ENCODE measurements at places on chromosomes 7 and 10.

GRCh38 chr7:93890041-93890463 lies 501 bp downstream of the TFPI2 start:
- no peak for DNase-seq

DNA sequence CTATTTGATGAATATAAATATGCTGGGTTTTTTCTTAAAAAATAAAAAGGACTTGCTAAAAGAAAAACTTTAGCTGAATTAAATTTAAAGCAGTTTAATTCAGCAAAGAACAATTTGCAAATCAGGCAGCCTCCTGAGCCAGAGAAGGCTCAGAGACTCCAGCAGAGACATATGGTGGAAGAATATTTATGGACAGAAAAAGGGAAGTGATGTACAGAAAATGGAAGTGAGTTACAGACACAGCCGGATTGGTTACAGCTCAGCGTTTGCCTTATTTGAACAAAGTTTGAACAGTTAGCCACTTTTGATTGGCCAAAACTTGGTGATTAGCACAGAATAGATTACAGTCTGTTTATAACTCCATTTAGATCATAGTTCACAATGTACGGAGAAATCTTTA lies 110.3 kb downstream of the GAD2 start:
- no peak for DNase-seq

DNA sequence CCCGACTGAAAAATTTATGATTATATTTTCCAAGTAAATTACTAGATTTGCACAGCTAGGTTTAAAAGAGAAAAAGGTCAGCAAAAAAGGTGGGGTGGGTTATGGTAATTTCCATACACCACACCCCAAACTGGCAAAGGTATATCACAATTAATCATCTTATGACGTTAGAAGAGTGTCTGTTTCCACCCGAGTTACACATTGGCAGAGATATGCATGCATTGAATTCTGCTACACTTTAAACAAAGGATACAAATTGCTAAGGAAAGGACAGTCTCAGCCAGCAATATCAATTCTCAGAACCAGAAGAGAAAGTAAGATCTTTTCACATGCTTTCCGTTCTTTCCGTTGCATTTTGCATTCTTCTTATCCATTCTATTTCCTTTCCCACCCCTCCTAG lies 843.3 kb downstream of the GATA3 start:
- no peak for DNase-seq

DNA sequence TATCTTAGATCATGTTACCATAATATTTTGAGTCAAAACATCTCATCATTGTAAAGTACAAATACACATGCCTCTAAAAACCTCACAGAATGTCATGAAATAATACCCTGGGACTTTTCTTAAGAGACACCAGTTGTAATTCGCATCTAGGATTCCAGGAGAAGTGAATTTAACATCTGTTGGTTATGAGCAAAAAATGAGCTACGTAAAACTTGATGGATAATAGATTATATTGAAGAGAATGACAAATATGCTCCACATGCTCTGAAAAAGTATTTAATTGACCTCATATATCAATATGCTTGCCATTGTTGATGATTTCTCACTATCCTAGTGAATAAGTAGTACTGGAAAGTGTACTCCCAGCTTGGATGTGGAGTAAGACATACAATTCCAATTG lies 227.0 kb downstream of the BBS9 start:
- DNase-seq: no peak

DNA sequence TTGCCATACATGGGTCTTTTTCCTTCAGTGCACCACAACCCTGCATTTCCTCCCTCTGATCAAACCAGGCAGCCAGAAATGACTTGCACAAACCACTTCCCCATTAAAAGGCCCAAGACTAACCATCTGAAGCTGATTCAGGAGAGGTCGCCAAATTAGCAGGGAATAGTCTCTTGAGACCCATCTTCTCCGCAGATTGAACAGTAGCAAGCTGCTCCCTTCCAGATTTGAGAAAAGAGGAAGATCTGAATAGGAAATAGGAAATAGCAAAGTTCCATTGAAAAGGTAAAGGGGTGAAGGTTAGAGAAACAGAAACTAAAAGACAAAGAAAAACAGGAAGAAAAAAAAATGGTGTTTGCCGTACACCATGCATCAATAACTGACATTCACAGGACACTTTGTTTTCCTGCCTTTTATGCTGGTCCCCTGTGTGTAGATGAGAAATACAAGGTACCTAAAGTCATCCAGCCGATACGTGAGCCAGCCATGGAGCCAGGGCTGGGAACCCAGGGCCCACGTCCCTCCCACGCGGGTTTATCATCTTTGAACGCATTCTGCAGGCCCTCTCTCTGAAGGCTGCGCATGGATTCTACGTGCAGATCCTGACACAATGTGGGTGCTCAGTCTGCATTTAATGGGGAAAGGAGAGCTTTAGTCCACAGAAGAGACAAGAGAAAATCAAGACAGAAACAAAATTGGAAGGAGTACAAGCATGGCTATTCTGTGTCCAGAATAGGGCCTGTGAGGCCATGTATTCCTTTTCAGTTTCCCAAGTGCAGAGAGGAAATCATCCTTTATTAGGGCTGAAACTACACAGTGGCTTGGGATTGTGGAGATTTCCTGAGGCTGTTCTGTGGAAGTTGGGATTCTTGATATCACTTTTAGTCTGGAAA lies 268.4 kb upstream of the NPVF start:
- DNase-seq: no peak

DNA sequence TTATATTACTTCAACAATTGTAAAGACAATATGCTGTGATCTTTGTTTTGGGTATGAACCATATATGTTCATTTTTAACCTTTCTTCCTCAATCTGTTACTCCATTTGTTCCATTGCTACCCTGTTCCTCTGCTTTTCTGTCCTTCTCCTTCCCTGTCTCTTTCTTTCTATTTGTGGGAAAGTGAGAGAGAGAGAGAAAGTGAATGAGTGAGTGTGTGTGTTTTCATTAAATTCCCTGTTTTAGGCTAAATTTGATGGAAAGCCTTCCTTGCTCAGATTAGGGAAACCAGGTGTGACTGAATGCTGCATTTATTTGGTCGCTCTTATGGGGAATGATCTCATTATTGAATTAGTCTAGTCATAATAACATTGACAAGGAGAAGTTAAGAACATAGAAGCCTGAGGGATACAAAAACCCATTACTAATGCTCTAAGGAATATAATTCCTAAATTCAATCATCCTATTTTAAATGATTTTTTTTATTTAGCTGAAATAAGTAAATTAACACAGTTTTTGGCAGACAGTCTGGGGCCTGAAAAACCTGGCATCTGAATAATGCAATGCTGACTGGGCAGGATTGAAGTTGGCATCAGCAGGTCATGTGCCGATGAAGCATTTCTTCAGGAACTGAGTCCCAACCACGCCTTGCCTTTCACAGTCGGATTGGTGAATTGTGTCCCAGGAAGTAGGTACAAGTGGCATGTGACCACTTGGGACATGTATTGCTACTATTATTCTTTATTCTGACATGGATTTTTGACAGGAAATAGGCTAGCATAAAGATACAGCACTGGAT lies 117.6 kb upstream of the LRGUK start:
- DNase-seq: no peak

- no peak for DNase-seq
Measured at GRCh38 chr10:102752266-102752930, 8.7 kb downstream of the WBP1L start.

GRCh38 chr10:9342885-9343570 lies 1288.5 kb downstream of the GATA3 start:
- DNase-seq: no peak

- no peak for DNase-seq
Measured at GRCh38 chr7:19392246-19392645, 247.0 kb upstream of the FERD3L start.
